ENCODE measurements at places on chromosomes 4 and X.

DNA sequence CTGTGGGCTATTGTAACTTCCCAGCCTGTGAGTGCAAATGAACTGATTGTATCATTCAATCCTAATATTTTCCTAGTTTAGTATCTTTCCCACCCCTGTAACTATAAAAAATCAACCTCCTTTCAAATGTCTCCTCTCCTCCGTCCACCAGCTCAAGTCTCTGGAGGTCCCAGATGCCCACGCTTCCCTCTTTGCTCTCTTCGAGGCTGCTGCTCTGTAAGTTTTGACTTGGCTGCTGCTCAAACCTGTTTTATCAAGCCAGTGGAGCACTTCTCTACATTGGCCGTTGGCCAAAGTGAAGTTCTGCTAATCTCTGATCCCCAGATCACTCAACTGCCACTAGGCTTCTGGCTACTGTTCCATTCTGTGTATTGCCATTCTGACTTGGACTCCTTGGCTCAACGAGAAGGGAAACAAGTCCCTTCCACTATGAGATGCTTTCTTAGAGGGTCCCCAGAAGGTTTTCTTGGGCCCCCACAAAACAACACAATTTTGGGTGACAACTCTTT is 60.7 kb upstream of the RAPGEF2 start:
- DNase-seq, result no peak

DNA sequence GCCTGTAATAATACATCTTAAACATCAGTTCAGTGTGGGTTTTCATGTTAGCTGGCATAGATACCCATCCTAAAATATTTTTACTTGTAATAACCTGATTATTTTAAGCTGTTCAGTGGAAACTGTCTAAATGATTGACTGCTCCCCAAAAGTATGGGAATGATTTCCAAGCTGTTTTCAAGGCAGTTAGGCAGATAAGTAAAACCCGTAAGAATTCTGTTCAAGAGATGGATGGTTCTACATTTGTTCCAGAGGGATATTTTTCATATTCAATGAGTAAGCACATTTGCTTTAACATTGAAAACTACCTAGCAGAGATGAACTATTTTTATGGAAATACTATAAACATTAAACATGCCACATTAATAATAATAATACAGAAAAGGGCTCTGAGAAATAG is 161.1 kb downstream of the UNC5C start:
- no peak for DNase-seq

- DNase-seq, result no peak
Measured at GRCh38 chrX:108297290-108297689, 140.9 kb downstream of the COL4A6 start.

DNA sequence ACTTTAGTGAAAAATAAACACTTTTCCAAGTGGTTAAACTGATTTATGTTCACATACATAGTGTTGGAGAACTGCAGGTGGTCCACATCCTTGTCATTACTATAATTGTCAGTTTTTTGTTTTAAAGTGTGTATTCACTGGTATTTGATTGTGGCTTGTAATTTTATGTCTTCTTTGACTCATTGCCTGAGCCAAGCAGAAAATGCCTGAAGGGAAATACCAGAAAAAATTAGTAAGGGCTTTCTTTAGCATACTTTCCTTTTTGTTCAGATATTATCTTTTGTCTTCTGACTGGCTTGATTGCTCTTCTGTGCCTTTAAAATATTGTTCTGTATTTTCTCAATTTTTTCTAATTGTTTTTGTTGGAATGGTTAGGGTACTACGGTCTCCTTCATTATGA is 981.3 kb downstream of the C4orf33 start:
- no peak for DNase-seq

GRCh38 chr4:29423836-29424721 is 1296.1 kb upstream of the PCDH7 start:
- no peak for DNase-seq

GRCh38 chrX:12441381-12442128 is 303.3 kb downstream of the FRMPD4 start:
- DNase-seq, result no peak

DNA sequence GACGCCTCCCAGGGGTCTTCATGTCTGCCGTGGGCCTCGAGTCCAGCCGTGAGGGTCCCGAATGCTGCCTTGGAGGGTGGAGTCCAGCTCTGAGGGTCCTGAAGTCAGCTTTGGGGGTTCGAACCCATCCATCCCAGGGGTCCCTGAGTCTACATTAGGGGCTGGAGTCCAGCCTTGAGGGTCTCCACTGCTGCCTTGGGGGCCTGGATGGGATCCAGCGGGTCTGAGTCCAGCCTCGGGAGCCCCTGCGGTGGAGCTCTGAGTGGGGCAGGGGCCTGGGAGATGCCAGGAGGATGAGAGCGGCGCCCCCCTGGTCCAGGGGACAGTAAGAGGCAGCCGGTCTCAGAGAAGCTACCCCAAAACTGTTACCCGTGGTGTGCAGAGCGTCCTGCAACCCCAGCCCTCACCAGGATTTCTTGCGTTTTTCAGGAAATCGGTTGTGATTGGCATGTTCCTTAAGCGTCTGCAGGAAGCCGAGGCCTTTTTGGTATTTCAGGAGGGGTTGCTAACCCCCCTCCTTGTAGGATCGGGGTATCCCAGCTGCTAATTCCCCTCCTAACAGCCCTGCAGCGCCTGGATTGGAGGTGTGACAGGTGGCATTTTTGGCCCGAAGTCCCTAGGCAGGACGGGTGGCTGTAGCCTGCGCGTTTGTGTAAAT is 1.7 kb upstream of the GTPBP6 start:
- no peak for DNase-seq

DNA sequence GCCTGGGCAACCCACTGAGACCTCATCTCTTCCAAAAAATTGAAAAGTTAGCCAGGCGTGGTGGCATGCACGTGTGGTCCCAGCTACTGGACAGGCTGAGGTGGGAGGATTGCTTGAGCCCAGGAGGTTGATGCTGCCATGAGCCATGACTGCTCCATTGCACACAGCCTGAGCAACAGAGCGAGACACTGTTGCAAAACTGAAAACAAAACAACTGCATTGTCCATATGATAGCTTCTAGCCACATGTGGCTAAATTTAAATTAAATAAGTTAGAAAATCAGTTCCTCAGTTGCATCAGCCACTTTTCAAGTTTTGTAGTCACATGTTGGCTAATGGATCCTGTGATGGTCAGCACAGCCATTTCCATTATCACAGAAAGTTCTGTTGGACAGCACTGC is 67.9 kb downstream of the GAB1 start:
- no peak for DNase-seq

DNA sequence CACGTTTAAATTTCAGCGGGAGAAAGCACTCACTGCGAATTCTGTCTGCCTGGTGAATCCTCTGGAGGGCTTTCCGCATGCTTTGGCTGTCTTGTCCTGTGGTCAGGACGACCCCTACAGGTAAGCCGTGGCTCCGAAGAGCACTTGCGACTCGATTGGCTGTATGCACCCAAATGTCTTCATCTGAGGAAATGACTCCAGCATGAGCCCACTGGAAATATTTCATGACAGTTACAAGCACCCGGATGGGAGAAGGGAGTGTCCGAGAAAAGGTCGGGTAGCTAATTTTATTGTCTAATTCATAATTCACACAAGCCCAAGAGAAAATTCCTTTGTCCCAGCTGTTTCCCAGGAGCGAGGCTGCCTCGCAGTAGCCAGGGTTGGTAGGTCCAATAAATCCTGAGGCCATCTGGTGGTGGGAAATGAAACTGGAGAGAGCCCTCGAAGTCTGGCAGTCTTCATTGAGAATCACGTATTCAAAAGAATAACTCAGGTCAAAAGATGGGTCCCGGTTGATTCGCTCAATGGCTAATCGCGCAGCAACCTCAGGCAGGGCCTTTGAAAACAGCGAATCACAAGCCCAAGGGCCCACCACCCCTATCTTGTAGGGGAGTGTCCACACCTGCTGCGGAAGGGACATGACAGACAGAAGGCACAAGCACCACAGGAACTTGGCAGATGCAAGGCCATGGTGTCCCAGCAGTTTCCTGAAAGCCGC is 6.6 kb downstream of the GUCY2F start:
- no peak for DNase-seq

DNA sequence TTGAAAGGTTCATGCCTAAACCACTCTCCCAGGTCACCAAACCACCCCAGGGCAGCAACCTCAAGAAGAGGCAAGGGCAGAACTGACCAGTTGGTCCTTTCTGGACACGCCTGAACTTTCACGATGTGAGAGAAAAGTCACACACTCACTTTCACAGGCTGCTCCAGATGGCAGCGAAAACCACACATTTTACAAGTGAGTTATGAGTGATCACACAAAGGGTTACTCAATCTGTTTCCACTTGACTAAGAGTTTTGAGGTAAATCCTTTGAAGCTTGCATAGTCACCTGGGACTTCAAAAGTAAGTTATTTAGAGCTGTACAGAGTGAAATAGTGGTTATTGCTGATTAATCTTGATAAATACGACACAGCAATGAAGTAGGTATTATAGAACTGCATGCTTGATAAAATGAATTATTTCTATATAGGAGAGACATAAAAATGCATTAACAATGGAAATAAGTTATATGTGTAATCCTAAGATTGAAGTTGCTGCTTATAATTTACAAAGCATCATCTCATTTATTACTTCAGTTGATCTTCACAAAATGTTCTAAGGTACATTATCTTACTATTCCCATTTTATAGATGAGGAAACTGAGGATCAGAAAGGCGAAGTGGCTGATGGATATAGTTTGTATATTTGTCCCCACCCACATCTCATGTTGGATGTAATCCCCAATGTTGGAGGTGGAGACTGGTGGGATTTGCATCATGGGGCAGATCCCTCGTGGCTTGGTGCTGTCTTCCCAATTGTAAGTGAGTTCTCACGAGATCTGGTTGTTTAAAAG is 103.0 kb upstream of the KLF3 start:
- DNase-seq, result no peak

DNA sequence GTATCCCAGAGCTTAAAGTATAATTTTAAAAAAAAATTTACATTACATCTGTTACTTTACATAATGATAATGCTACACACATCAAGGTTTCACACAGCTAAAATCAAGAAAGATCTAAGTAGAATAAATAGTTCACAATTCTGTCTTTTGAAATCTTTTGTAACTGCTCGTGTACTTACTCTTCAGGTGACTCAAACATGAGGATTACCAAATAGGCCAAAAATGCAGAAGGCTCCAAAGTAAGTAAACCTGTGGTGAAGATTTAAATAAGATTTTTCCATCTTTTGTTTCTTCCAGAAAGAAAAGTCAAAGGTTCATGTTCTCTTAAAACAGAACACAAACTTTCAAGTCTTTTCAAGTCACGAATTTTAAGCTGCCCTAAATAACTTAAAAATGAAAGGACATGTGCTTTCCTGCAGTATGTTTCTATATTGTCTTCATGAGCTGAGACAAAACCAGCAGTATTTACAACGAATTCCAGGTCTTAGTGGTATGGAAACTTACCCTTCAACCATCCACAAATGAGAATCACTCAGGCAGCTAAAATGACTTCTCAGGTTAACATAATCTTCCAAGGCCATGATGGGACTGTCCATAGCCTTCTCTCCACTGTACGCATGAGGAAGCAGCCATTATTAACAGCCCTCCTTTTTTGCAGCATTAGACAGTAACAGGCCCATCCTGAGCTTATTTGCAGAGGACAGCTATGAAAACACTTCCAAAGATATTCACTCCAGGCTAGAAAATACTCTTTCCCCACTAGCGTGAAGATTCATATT is 172.8 kb upstream of the EDNRA start:
- no peak for DNase-seq

GRCh38 chr4:147343692-147344091 is 137.2 kb upstream of the EDNRA start:
- no peak for DNase-seq

DNA sequence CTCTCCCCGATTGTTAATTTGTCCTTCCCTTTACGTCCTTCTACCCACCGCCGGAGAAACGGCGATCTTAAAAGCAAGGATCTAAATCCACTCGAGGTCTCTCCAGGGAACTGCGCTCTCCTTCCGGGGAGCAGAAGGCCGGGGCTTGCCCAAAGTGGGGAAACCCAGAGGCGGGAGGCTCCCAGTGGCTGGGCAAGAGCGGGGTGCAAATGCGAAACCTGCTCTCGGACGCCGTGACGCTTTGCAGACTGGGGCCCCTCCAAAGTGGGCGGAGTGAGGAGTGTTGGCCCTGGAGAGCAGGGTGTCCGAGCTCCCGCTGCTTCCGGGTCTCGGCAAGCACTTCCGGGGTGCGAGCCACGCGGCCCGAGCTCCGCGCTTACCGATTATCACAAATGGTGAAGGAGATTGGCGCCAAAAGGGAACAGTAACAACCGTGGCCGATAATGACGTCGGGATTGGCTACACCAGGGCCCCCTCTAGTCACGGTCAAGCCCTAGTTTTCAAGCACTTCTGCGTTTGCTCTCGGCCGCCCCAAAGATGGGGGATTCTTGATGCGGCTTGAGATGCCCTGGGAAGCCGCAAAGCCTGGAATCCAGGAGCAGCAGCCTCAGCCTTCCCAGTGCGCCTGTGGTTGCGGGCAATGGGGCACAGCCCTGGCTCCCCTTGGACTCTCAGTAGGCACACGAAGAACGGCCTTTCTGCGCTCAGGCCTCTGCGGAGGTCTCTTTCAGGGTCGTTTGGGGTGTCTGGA is 29.0 kb downstream of the HAND2 start:
- no peak for DNase-seq

DNA sequence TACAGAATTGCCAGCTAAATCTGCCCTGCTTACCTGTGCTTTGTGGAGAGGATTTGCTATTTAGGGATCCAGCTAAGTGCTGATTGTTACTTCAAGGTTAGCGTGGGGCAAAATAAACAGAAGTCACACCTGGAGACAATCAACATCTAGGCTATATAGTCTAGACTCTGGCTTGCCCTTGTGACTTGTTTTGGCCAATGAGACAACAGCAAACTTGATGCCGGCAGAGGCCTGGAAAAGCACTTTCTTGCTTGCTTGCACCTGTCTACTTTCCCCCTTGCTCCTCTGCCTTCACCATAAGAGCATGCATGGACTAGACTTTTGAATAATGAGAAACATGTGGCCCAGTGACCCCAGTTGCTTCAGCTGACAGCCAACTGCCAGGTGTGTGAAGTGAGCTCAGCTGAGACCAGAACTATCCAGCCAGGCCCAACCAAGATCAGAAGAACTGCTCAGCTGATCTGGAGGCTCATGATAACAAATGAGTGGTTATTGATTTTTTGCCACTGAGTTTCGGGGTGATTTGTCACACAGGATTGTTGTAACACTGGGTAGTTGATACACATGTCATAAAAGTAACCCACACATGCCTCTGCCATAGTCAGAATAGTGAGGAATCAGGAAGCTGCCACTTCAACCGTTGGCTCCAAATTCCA is 164.4 kb downstream of the RBMX2 start:
- DNase-seq, result no peak

DNA sequence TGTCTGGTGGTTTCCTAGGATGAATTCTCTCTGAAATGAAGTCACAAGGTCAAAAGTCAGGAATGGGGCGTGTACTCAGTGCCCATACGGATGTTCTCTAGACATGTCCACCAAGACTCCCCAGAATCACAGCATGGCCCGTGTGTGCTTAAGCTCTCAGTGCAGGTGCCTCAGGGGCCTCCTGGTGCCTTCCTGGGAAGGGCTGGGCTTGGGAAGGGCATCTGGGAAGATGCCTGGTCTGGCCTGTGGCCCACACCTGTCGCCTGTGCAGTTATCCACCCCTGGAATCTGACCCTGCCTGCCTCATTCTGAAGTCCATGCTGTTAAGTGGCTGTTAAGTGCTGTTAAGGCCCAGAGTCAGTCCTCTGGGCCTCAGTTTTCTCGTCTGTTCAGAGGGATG is 31.2 kb downstream of the SORCS2 start:
- DNase-seq, result no peak
